Chondrocyte (in vitro differentiated cells): ENCODE measurements at places on chromosomes 11 and 22. TPM values are rescaled to one million over a fixed set of nuclear protein-coding genes. Genes with fewer than 3 reads are reported as not detected.

DNA sequence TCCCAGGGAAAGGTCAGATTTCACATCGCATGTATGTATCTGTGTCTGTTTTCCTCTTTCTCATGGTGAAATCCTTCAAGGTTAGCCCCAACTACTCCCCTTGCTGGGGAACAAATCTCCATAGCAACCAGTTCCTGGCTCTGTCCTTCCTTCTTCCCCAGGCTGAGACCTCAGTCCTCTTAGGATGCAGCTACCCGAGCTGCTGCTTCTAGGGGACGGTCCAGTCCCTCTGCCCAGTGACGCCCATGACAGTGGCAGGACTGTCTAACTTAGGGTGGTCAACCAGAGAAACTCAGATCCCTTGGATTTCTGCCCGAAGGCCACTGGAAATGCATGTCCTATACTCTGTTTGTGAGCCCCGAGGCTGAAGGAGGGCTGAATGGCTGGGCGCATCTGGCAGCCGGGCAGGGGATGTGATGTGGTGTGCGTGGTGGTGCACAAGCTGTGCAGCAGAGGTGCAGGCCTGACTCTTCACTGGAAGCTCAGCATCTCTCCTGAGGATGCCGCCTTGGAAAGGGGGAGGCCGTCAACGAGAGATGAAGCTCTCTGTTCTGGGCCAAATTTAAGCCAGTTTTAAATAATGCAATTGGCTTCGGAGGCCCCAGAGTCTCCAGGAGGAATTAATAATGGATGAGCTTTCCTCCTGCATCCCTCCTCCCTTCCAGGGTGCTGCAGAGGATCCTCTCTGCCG, 118.7 kb upstream of the B3GAT1 start:
- peak; percentile 58 for DNase-seq
- peaks cover 30% of the 10 kb centered on the region for H3K27me3 ChIP-seq
- H3K4me1 ChIP-seq, result no peaks in the 10 kb centered on the region

The APLNR gene
- not detected in 3 replicates for total RNA-seq

GRCh38 chr22:42623756-42624441, 9.2 kb upstream of the POLDIP3 start:
- H3K36me3 ChIP-seq, result peaks cover 20% of the 10 kb centered on the region
- no peak overlapping the region for H3K4me3 ChIP-seq
- no peaks in the 10 kb centered on the region for H3K27me3 ChIP-seq
- peak overlapping the region; percentile 63 for H3K27ac ChIP-seq

The ARHGAP32 gene
- 14.6 to 26.1 TPM (median 15.8 TPM) in 3 replicates for total RNA-seq

The TUBA8 gene
- total RNA-seq, result 1.2 to 1.4 TPM (median 1.2 TPM) in 3 replicates

- peaks cover 3% of the 10 kb centered on the region for H3K36me3 ChIP-seq
- DNase-seq, result no peak
- H3K27me3 ChIP-seq, result peaks cover 27% of the 10 kb centered on the region
- no peak overlapping the region for H3K4me3 ChIP-seq
Measured at GRCh38 chr11:121589946-121590537, 137.3 kb upstream of the SORL1-AS1 start.

GRCh38 chr11:22331771-22332170, 6.4 kb upstream of the SLC17A6 start:
- H3K4me3 ChIP-seq, result no peak overlapping the region
- DNase-seq, result no peak
- H3K36me3 ChIP-seq, result no peaks in the 10 kb centered on the region

The NUDT8 gene
- total RNA-seq, result 8.4 to 12.6 TPM (median 11.3 TPM) in 3 replicates

DNA sequence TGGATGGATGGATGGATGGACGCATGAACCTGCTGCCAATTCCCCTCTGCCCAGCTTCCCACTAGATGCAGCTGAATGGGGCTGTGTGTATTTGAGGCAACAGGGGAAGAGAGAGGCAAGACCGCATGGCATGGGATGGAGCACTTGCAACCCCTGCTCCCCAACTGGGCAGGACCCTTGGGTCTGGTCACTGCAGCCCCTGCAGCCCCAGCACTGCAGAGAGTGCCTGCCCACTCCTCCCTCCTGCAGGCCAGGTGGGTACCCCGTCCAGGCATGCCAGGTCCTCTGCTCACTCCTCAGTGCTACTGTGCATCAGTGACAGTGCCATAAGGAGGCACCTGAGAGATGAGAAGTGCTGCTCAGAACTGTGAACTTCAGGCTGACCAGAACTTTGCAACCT, 40.3 kb downstream of the OSBPL5 start:
- peak; percentile 66 for DNase-seq
- H3K4me3 ChIP-seq, result no peak overlapping the region
- H3K4me1 ChIP-seq, result peaks cover 14% of the 10 kb centered on the region
- H3K27me3 ChIP-seq, result no peaks in the 10 kb centered on the region

The SLN gene
- total RNA-seq, result not detected in 3 replicates

The PKP3 gene
- 0.56 to 0.92 TPM (median 0.85 TPM) in 3 replicates for total RNA-seq

GRCh38 chr11:2579315-2580060, 120.3 kb downstream of the KCNQ1OT1 start:
- H3K4me3 ChIP-seq, result no peak overlapping the region
- H3K27ac ChIP-seq, result no peak overlapping the region
- no peaks in the 10 kb centered on the region for H3K27me3 ChIP-seq
- peak; percentile 74 for DNase-seq
- peaks cover 25% of the 10 kb centered on the region for H3K4me1 ChIP-seq
- no peaks in the 10 kb centered on the region for H3K36me3 ChIP-seq

DNA sequence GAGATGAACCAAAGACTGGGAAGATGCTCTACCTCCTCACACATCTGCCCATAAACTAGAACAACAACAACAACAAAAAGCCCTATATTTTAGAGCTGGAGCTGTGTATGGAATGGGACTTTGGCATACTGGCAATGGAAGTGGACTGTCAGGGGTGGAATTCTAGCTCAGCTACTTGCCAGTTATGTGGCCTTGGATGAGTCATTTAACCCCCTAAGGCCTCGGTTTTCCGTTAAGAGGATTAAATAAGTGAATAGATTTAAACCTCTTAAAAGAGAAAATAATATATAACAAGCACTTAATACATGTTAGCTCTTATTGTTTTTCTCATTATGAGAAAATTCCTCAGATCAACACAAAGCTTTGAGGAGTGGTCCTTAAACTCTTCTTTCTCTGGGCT, 195.0 kb downstream of the KIF18A start:
- H3K4me3 ChIP-seq, result no peak overlapping the region
- peaks cover 17% of the 10 kb centered on the region for H3K4me1 ChIP-seq
- no peak for DNase-seq
- H3K36me3 ChIP-seq, result no peaks in the 10 kb centered on the region
- H3K27ac ChIP-seq, result no peak overlapping the region

The NPAS4 gene
- 0.60 to 1.7 TPM (median 1.2 TPM) in 3 replicates for total RNA-seq

- no peak for DNase-seq
- H3K4me1 ChIP-seq, result peaks cover 17% of the 10 kb centered on the region
- H3K36me3 ChIP-seq, result peaks cover 5% of the 10 kb centered on the region
- H3K27me3 ChIP-seq, result no peaks in the 10 kb centered on the region
- H3K4me3 ChIP-seq, result no peak overlapping the region
Measured at GRCh38 chr11:111815489-111815888, 49.3 kb upstream of the PPP2R1B start.

DNA sequence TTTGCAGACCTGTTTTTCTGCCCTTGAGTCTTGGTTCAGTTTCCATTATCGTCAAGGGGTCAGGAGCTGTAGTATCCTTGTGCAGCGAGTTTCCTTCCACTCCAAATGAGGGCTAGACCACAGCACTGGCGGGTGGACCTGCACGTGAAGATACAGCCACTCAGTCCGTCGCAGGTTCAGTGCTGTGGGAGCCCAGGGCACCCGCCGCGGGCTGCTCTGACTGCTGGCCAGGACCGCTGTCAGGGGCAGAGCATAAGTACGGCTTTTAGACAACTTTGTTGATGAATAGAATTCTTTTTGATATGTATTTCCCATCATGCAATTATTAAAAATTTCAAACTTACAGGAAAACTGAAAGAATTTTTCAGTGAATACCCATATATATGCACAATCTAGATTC, 56.6 kb downstream of the NF2 start:
- no peaks in the 10 kb centered on the region for H3K27me3 ChIP-seq
- peaks cover 14% of the 10 kb centered on the region for H3K4me1 ChIP-seq
- DNase-seq, result no peak
- H3K4me3 ChIP-seq, result no peak overlapping the region

The MMP1 gene
- total RNA-seq, result 0.60 to 4.1 TPM (median 3.9 TPM) in 3 replicates

DNA sequence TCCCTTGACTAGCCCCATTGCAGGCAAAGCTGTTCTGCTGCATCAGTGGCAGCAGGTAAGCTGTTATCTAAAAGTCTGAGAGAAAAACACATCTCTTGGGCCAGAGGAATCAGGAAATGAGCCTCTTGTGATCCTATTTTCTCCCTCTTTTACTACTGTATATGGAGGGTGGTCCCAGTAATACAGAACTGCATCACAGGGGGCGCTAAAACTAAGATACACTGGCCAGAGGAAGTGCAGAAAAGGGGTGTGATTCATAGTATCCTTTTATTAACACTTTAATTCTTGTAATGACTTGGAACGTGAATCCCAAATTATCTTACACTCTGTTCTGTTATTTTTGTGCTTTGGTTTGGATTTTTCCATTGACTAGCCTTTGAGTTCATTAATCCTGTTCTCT, 8.8 kb upstream of the MED17 start:
- H3K36me3 ChIP-seq, result no peaks in the 10 kb centered on the region
- H3K4me3 ChIP-seq, result no peak overlapping the region
- no peaks in the 10 kb centered on the region for H3K27me3 ChIP-seq
- H3K27ac ChIP-seq, result peak overlapping the region; percentile 41
